ENCODE measurements at places on chromosomes 1 and 21.
A peak's percentile ranks its signal among the peaks of the same experiment; 100 is the strongest.

DNA sequence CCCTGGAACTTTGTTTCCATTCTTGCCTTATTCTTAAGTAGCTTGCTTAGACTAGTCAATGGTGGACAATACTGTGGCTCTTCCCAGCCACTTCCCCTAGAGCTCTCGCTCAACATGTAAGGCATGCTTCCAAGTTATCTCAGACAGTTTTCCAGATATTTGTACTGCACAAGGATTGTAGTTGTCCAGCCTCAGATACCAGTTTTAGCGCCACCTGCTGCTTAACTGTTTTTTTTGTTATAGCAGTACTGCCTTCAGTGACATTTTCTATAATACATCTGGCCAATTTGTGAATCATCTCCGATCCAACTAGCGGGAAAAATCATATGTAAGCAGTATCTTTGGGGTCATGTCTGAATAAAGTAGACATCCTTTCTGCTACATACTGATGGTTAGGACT, 346.7 kb upstream of the ADGRL4 start:
- peak; percentile 2 for DNase-seq

GRCh38 chr1:196450143-196451095, 157.8 kb downstream of the KCNT2 start:
- DNase-seq: no peak

- no peak for DNase-seq
Observed at GRCh38 chr1:98019747-98020146, 98.9 kb upstream of the DPYD start.

GRCh38 chr1:160375788-160376524, 9.1 kb downstream of the NHLH1 start:
- DNase-seq: no peak

DNA sequence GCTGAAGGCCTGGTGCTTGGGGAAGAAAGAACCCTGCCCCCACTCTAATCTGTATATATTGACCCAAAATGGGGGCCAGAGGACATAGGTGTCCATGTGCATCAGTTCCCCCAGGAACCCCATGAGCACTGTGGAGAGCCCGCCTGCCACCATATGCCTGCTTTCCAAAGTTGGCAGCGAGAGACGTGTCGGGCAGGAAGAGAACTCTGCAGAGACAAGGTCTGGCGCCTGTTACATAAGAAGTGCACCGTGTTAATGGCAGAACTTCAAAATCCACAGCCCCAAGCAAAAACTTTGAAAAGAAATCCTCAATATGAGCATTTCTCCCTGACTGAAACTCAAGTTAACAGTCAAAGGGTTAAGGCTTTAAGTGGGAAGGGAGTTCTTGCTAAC, 8.0 kb downstream of the CTNNBIP1 start:
- DNase-seq: no peak

GRCh38 chr1:186076006-186076405, 299.0 kb downstream of the TPR start:
- no peak for DNase-seq

- DNase-seq: no peak
Observed at GRCh38 chr1:167881069-167881468, 32.9 kb downstream of the ADCY10 start.

DNA sequence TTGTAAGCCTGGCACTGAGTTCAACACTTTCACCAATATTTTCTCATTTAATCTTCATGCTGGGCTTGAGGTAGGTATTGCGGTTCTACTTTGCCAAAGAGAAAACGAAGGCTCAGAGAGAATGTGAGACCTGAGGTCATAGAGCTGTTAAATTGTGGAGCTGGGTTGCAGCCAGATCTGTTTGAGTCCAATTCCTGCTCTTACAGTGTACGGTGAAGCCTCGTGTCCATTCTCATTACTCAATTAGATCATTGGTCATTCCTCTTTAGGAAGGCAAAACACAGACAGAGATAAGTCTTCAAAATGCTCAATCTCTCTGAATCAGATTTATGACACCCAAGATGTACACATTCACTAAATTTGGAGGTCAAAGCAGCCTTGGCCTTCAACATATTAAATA, 559.0 kb upstream of the DAB1 start:
- DNase-seq: no peak

GRCh38 chr1:98253145-98253544, 332.3 kb upstream of the DPYD start:
- no peak for DNase-seq

DNA sequence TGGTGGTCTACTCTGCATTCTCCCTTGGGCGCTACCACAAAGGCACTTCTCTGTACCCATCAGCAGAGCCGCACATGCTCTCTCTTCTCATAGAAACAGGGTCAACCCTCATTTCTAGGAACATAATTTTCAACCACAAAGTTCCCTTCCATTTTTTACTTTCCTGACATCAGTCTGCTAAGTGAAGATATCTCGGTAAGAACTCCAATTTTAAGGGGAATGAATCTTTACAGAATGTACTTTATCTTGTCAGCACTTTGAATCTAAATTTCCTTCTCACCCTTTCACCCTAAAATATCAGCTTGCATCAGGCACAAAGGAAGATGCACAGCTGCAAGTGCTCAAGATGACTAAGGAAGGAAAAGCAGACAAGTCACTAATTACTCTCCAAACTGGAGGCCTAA, 545.9 kb downstream of the SMYD3 start:
- no peak for DNase-seq

DNA sequence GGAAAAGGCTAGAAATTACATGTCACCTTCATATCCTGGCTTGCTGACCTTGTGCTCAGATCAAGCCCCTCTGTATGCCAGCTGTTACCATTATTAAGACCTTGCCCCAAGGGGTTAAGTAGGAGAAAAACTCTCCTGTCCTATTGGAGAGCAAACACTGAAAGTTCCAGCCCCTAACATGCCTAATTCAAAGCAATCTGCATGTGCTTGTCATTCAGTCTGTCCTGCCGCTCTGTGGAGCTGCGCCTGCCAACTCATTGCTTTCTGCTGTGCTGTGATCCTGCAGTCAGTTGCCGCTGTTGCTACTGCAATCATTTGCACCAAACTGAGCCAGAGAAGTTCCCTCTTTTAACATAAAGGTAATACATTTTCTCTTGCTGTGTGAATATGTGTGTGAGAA, 113.4 kb downstream of the DISP1 start:
- DNase-seq: peak; percentile 17

GRCh38 chr1:26066857-26067256, 573 bp downstream of the TRIM63 start:
- DNase-seq: no peak

DNA sequence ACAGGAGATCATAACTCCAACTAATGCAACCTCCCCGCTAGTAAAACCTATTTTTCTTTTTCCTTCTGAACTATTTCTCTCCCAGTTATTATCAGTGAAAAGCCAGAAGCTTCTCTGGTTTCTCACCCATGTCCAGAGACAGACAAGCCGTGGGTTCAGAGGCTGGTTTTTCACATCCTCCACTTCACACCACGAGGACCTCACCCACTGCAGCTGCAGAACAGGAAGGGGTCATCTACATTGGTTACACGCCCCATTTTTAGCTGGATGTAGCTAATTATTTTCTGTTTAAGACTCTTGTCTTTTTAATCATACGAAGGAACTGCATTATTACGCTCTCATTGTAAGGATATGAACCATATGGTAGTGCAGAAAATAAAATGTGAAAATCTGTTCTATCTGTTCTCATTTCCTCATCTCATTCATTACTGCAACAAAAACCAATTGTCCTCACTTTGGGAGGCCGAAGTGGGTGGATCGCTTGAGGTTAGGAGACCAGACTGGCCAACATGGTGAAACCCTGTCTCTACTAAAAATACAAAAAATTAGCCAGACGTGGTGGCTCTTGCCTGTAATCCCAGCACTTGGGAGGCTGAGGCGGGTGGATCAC, 39.1 kb upstream of the CLDN14 start:
- no peak for DNase-seq

- no peak for DNase-seq
Observed at GRCh38 chr21:17989780-17990179, 170.6 kb upstream of the C21orf91 start.

- DNase-seq: no peak
Observed at GRCh38 chr1:231493421-231494185, 34.9 kb upstream of the TSNAX start.

DNA sequence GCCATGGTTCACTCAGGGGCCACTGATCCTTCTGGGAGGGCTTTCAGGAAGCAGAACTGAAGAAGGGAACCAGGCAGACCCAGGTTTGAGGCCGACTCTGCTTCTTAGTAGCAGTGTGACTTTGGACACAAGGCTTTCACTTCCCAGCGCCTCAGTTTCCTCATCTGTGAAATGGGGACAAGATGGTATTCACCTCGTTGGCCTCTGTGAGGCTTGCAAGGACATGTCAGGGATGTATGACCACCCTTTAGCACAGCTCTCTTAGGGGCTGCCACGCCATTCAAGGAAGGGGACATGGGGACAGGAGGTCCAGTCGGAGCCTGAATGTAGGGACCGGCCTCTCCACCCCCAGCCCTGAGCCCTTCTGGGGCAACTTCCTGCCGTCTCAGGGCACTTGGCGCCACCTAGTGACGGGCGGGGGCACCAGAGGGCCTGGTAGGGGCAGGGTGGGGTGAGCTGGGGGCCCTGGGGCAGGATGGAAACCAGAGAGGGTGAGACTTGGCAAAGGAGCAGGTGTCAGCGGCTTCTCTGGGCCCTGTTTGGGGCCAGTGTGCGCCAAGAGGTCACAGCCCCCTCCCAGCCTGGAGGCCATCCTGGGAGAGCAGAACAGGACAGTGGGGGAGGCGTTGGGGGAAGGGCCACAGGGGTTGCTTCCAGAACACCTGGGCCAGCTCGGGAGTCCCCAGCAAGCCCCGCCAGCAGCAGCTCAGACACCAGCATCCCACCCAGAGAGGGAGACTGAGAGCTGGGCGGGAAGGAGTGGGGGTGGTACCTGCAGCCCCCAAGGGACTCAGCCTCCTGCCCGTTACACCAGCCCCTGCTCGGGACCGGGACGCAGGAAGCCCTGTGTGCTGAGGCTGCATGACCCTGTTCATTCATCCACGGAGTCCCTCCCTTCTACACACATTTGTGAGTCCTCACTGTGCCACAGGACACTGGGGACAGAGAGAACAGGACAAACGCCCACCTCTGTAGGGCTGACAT, 102.5 kb upstream of the TARDBP start:
- no peak for DNase-seq

- no peak for DNase-seq
Observed at GRCh38 chr1:111599781-111600693, 19.6 kb upstream of the RAP1A start.

GRCh38 chr21:29826386-29826785, 113.4 kb downstream of the GRIK1 start:
- DNase-seq: no peak

- no peak for DNase-seq
Observed at GRCh38 chr1:67759692-67760029, 73.6 kb downstream of the GNG12 start.

GRCh38 chr1:208100906-208101305, 143.3 kb downstream of the PLXNA2 start:
- DNase-seq: no peak

DNA sequence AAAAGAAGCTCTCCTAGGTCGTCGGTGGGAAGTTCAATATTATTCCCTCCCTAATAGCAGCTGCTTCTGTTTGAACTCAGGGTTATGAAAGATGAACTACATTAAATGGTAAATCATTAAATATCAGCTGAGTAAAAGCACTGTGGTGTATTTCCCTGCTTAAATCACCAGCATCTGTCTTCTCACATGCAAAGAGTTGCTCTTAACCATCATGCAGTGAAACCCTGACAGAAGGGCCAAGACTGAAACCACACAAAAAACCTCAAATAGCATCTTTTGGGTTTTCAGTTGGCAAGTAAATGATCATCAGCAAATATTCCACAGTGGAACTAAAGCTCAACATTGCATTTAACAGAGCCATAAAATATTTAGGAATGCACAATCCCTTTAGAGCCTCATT, 380.0 kb upstream of the ADGRL2 start:
- DNase-seq: no peak

- DNase-seq: no peak
Observed at GRCh38 chr1:227934476-227935313, 13.0 kb downstream of the WNT9A start.

- no peak for DNase-seq
Observed at GRCh38 chr1:37752583-37753471, 12.1 kb downstream of the EPHA10 start.

DNA sequence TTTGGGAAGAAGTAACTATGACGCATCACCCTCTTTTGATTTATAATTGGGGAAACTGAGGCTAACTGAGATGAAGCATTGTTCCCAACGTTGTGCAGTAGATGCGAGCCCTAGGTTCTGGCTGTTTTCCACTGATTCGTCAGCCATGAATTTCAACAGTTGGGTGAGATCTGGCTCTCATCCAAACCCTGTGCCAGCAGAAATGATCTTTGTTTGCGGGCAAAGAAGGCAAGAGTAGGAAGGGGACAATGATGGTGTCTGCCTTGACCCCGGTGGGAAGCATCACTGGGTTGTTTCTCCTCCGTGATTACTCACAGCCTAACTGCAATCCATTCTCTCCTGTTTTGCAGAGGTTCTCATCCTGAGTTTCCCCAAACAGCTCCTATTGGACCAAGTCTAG, 142.3 kb downstream of the MIS18A start:
- DNase-seq: no peak

DNA sequence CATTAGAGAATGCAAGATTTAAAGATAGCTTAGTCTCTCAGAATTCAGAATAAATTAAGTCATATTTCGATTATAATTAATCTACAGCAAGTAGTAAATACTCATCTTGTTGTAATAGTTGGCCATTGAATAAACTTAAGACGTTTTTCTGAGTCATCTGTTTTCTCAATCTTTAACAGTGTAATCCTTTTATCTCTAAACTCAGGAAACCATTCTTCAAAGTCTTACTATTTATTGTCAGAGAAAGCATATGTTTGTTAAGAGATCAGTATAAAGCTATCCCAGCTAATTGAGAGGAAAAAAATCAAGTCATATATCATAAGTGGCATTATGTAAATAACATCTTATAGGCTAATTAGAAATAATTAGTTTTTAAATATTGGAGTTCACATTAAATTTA, 201.2 kb upstream of the ADAMTS5 start:
- DNase-seq: no peak

DNA sequence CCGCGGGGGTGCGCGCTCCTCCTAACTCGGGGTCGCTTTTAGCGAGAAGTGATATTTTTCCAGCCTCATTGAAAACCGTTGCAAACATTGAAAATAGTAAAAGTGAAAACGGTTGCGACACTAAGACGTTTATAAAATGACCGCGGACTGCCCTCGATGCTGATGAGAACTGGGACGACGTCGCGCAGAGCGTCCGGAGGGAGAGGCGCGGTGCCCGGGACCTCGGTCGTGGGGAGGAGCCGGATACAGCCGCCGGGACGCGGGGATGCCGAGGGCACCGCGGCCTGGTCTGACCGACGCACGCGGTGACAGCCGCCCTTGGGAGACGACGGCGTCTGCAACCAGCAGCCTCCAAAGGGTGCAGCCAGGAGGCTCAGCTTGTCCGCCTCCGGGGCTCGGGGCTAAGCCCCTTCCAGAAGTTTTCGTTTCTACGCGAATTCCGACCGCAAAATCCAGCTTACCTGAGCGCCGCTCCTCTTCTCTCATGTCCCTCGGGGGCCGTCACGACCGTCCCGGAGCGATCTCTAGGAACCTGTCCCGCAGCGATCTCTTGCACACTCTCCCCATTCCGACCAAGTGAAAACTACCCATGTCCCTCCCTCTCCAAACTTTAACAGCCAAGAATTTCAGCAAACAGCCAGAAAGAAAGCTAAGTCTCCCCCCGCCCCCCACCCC, 144.4 kb upstream of the ETS2 start:
- DNase-seq: no peak

- DNase-seq: no peak
Observed at GRCh38 chr1:58033311-58033710, 513.2 kb downstream of the OMA1 start.

- no peak for DNase-seq
Observed at GRCh38 chr21:38945545-38946245, 140.0 kb downstream of the ETS2 start.

Data from putamen (tissue), 1 donor.